ENCODE measurements at places on chromosomes 12 and 14.

- no peak for DNase-seq
Observed at GRCh38 chr12:32151552-32151951, 44.9 kb downstream of the BICD1 start.

- DNase-seq: no peak
Observed at GRCh38 chr12:50218386-50218785, 51.2 kb upstream of the CERS5 start.

GRCh38 chr14:50233166-50233950, 2.0 kb upstream of the SOS2 start:
- peak; percentile 94 for DNase-seq

DNA sequence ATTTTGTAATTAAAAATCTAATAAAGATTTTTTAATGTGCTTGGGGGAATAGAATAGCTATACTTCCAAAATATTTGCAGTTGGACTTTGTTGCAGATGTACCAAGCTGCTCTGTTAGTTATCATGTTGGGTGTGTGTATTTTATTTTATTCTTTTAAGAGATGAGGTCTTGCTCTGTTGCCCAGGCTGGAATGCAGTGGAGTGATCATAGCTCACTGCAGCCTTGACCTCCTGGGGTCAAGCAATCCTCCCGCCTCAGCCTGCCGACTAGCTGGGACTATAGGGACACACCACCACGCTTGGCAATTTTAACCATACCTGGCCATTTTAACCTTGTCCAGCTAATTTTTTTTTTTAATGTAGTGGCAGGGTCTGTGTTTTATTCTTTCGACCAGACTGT, 54.7 kb upstream of the MAP1LC3B2 start:
- DNase-seq: no peak

DNA sequence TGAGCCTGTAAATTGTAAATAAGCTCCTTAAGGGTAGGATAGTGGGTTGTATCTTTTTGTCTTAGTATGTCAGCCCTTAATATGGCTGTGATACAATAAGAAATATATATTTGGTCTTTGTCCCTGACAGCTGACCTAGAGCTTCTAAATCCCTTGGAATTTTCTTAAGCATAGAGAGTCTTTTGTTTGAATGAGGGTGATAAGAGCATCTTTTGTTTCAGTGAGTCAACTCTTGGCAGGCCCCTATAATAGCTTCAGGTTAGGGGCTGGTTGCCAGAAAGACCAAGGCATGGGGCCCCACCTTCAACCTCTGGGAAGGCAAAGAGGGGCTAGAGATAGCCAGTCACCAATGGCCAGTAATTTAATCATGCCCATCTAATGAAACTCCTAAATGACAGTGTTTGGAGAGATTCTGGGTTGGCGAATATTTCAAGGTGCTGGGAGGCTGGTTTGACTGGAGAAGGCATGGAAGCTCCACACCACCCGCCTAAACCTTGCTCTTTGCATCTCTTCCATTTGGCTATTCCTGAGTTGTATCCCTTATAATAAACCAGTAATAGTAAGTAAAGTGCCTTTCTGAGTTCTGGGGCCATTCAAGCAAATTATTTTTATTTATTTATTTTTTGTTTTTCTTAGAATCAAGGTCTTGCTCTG, 10.5 kb downstream of the PALS1 start:
- no peak for DNase-seq

DNA sequence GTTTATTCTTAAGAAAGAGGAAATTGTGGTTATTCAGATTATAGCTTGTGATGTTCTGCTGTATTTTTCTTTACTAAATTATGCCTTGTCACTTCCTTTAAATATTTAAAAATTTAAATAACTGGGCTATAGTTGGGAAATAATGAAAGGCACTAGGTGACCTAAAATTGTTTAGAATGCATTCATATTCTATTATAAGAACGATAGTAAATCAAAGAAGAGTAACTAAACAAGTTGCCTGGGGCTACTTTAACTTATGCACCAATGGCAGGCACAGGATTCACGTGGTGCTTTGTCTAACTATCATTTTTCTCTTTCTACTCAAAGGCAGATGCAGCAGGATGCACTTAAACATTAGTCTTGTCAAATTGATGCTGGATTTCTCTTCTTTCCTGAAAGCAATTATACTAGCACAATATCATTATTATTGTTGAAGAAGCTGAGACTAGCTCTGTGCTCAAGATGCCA, 190.7 kb upstream of the PPFIA2 start:
- DNase-seq: no peak

GRCh38 chr12:66548338-66549049, 130.4 kb downstream of the GRIP1 start:
- DNase-seq: peak; percentile 29

GRCh38 chr12:123949770-123950165, 22.9 kb downstream of the CCDC92 start:
- no peak for DNase-seq

- DNase-seq: no peak
Observed at GRCh38 chr12:81370456-81370855, 292.6 kb downstream of the ACSS3 start.

DNA sequence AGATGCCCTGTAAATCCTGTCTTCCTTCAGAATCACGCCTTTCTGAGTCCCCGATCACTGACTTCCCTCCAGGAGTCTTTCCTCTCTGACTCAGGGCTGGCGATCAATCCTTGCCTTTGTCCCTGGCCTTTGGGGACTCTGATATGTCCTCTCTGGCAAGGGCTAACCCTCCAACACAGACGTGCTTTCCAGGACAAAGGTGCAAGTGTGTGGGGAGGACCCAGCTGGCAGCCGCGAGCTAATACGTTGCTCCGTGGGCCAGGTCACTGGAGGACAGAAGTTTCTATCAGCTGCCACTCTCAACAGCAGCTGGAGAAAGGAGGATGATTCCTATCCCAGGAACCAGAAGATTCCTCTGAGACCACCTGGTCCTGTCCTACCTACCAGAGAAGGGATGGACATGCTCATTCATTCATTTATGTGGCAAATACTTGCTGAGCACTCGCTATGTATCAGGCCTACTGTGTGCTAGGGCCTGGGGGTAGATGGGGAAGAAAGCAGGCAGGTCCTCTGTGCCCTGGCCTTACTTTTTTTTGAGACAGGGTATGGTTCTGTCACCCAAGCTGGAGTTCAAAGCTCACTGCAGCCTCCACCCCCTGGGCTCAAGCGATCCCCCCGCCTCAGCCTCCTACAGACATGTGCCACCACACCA, 8.5 kb upstream of the SCARB1 start:
- no peak for DNase-seq

DNA sequence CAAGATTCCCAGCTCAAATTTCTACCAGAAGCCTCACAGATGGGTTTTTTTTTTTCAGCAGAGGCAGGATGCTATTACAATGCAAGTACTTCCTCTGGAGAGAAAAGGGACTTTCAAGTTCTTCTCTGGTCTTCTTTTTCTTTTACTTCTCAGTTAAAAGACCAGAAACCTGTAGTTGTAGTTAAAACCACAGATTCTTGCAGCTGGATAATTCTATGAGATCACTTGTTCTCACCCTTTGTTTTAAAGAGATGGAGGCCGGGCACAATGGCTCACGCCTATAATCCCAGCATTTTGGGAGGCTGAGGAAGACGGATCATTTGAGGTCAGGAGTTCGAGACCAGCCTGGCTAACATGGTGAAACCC, 47.6 kb upstream of the OVCH1 start:
- no peak for DNase-seq

- DNase-seq: no peak
Observed at GRCh38 chr12:96398424-96399119, 1.7 kb downstream of the CDK17 start.

GRCh38 chr12:113479590-113480335, 8.1 kb upstream of the LHX5 start:
- peak; percentile 55 for DNase-seq

DNA sequence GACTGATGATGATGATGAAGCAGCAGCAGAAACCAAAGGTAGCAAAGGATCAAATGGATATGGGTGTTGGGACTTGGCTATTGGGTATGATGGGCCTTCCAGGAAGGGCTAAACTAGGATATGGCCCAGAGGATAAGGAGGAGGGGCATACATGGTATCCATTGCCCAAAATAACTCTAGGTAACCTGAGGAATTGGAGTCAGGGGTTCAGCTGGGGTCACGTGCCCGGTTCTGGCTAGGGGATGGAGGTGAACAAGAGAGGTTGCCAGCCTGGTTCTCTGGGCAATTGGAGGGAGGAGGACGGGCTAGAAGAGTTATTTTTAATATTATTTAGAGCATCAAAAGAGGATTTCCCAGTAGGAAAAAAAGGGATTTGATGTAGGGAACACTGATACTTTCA, 2.7 kb upstream of the ANKRD52 start:
- DNase-seq: no peak

DNA sequence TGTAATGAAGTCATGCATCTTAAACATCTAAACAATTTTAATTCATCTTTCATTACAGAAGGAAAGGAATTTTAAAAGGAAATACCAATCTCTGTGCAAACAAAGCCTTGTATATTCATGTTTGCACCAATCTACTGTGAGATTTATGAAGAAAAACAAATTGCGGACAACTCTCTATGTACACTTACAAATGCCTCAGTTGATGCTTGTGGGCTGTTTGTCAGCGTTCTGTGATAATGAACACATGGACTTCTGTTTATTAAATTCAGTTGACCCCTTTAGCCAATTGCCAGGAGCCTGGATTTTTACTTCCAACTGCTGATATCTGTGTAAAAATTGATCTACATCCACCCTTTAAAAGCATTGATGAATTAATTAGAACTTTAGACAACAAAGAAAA, 5.4 kb downstream of the GPR65 start:
- peak; percentile 83 for DNase-seq

- no peak for DNase-seq
Observed at GRCh38 chr14:26934151-26934550, 336.3 kb upstream of the NOVA1 start.

- DNase-seq: no peak
Observed at GRCh38 chr12:92385296-92385695, 239.7 kb upstream of the BTG1 start.

DNA sequence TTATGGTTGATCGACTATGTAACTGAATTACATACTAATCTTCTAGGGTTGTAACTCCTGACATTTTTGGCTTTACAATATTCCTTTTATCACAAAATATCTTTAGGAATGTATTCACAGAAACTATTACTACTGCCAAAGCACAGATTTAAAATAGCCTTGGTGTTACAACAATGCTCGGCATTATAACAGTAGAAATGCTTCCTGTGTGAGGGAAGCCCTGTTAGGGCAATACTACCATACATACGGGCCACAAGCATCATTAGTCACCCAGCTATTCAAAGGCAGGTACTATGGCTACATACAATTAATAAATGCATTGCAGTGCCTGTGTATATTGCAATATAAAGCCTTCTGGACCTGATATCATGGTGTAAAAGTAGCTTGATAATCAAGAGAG, 517.8 kb downstream of the C12orf50 start:
- no peak for DNase-seq

DNA sequence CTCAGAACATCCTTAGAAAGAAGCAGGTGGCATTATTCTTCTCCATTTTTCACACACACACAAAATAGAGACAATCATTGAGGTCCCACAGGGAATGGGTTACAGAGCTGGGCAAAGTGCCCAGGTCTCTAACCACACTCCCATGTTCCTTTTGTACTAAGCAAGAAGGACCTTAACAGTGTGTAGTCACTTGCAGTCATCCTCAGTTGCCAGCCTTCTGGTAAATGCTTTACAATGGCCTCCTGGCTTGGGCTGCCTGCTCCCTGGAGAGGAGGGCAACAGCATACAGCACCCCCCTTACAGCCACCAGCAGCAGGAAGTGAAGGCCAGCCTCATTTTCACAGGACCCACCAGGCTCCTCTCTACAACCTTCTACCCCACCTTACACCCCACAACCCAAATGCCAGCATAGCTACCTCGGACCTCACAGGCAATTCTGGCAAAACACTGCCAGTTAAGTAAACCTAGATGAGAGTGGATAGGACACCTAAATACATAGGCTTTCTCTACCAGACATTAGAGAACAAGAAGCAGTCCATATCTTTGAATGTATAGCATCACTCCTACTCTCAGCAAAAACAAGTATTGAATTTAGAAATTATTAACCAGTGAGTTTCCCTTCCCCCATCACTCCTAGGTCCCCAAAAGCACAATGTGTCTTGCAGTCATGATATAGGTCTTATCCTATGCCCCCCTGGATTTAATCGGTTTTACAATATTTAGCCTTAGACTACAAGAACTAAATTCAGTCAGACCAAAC, 88.1 kb downstream of the PPP2R5E start:
- no peak for DNase-seq

- no peak for DNase-seq
Observed at GRCh38 chr12:46374310-46374709, 1.7 kb upstream of the SLC38A2 start.

DNA sequence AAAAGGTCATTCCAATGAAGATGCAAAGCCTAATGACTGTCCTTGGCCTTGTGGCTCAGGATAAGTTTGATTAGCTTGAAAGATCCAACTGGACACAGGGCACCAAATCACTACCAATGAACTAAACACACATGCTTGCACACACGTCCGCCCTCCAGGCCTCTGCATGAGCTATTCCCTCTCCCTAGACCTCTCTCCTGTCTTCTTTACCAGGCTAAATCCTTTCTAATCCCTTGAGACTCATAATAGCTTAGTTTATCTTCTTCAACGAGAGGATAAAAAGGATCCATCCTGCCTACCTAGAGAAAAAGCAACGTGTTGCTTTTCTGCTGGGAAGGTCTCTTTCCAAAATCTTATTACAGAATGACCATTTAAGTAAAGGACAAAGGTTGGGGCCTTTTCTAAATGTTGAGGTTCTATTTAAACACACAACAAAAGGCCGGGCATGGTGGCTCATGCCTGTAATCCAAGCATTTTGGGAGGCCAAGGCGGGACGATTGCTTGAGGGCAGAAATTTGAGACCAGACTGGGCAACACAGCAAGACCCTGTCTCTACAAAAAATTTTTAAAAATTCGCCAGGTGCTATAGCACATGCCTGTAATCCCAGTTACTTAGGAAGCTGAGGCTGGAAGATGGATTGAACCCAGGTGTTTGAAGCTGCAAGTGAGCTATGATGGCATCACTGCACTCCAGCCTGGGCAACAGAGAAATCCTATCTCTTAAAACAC, 22.4 kb downstream of the PXN start:
- no peak for DNase-seq

- no peak for DNase-seq
Observed at GRCh38 chr12:68158432-68158831, 1.1 kb downstream of the IFNG start.

- DNase-seq: no peak
Observed at GRCh38 chr12:12016284-12017100, 54.2 kb upstream of the BCL2L14 start.

- no peak for DNase-seq
Observed at GRCh38 chr12:8779281-8779680, 43.1 kb upstream of the A2ML1 start.

DNA sequence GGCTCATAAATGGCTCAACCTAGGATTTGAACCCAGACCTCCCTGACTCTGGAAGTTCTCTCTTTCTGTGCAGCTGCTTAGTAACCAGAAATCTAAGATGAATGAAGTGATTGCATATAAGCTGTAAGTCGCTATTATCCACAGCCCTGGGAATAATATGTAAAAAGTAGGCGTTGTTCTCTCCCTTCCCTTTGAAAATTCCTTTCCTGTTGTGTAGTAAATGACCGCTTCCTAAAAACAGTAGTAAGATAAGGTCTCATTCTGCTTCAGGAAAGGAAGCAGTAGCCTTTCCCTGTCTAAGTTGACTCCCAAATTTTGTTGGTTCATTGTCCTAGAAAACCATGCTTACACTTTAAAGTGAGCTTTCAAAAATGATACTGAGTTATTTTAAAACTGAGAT, 418.3 kb downstream of the EGLN3 start:
- no peak for DNase-seq

Data from T47D (cell line).